ENCODE measurements at places on chromosomes 11 and 22.

GRCh38 chr11:111788051-111788450 is 21.9 kb upstream of the PPP2R1B start:
- DNase-seq: no peak

- DNase-seq: no peak
These were observed 3.1 kb upstream of the GSC2 start for GRCh38 chr22:19152942-19153883.

DNA sequence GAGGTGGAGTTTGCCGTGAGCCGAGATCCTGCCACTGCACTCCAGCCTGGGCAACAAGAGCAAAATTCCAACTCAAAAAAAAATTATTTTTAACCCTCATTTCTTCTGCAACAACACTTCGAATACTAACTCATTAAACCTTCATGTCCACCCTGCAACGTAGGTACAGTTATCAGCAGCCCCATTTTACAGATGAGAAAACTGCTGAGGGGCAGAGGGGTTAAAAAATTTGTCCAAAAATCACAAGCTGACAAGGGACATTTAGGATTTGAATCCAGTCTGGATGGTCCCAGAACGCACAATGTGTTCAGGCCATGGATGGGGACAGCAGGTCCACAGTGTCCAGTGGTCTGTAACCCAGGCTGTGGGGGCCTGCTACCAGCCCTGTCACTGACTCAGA is 29.0 kb downstream of the RHOD start:
- DNase-seq: no peak

DNA sequence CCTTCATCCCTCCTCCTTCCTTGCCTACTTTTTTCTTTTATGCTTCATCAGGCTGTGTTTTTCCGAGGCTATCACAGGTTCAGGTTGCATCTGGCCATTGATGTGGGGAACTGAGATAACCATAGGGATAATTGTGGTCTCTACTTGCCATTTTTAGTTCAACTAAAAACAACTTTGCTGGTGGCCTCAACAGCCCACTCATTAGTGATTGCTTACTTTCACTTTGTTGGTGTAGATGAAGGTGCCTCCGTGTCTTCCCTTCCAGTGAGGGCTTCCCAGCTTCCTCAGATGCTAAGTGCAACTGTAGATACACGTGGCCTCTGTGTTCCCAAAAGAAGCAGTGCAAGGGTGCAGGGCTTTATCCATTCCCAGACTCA is 35.0 kb downstream of the KCNJ1 start:
- no peak for DNase-seq

DNA sequence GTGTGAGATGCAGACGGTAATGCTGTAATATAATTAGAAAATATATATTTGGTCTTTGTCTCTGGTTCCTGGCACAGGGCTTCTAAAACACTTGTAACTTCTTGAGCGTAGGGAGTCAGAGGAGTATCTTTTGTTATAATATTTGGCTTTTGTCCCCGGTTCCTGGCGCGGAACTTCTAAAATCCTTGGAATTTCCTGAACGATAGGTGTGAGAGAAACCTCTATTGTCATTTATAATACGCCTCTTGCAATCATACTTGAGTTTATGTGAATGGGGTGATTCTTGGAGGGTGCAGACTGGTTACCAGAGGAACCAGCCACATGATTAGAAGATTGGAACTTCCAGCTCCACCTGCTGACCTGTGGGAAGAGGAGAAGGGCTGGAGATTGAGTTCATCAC is 54.1 kb upstream of the ZBED5 start:
- DNase-seq: no peak

DNA sequence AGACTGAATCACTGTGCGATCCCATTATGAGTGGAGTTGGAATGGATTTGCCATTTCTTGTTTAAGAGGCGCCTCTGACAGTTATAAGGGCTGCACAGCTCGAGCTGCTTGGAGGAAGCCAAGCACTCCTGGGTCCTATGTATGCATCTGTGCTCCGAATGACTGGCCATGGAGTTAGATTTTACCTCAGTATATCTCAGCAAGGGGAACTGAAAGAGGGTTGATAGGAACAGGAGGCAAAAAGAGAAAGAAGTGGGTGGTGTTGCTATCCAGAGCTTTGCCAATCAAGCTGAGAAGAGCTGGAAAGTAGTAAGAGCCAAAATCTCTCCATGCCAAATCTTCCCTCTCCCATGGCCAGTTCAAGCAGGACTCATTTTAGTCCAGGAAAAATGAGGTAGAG is 632.0 kb upstream of the KIRREL3 start:
- no peak for DNase-seq

DNA sequence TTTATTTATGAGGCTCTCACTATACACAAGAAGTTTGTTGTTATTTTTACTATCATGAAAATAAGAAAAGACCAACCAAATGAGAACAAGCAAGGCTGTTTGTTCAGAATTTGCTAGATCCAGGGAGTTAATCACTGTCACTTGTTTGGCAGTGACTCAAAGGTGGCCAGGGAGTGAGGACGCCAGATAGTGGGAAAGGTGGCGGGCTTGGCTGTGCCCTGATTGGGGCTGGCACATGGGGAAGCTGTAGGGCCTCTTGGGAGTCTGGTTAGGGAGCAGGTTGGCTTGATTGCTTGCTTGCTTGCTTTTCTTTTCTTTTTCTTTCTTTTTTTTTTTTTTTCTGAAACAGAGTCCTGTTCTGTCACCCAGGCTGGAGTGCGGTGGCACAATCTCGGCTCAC is 53.1 kb upstream of the SLC22A12 start:
- DNase-seq: no peak

DNA sequence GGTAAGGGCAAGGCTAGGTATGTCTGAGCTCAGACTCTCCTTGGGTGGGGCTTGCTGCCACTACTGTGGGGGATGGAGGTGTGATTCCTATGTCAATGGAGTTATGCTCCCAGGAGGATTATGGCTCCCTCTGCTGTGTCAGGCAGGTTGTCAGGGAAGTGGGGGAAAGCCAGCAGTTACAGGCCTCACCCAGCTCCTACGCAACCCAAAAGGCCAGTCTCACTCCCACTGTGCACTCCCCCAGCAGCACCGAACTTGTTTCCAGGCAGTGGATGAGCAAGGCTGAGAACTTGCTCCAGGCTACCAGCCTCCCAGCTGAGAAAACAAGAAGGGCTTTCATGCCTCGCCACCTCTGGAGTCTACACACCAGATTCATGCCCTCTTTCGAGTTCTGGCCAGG is 18.2 kb downstream of the C11orf91 start:
- DNase-seq: no peak

GRCh38 chr11:95324826-95325225 is 93.8 kb upstream of the SESN3 start:
- no peak for DNase-seq

DNA sequence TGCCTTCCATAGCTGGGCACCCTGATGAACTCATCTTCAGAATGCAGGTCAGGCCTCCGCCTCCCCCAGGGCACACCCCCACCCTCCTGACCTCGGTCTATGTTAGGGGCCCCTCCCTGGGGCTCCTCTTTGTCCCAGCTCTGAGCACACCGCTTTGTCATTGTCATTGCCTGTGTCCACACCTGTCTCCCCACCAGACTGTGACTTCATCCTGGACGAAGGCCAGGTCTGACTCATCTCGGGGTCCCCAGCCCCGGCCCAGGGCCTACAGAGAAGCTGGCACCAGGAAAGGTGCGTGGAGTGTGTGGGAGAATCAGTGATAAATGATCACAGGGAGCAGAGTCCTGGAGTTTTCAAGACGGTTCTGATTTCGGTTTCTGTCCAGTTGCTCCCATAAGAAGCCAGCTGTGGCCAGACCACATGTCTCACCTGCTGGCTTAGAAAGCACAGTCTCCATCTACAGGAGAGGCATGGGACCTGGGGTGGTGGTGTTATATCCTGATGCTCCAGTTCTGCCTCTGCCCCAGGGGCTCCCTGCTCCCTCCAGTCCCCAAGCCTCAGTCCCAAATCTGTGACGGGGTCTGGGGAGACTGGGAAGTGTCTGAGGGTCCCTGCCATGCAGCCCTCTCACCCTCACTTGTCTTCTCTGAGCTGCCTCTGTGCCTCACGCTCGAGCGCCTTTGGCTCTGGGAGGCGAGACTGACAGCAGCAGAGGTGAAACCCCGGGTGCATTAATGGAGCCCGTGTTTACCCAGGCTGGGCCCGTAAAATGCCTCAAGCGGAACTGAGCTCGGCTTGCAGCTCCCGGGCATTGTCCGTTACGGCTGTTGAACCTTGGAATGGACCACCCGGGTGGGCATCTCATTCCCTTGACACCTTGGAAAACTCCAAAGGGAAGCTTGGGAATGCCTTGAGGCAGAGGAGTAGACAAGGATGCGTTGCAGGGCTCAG is 85.5 kb upstream of the WNT11 start:
- DNase-seq: no peak

DNA sequence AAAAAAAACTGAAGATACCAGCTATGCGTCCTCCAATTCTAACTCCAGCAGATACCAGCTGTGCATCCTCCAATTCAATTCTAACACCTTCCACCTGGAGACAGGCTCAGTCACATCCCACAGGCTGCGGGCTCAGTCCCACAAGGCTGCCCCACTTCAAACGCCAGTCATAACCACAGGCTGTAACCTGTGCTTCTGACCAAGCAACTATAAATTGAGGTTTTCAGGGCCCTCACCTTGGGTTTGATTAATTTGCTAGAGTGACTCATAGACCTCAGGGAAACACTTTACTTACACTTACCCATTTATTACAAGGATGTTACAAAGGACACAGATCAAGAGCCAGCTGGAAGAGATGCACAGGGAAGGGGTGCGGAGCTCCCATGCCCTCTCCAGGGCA is 32.4 kb upstream of the MSANTD2 start:
- no peak for DNase-seq

GRCh38 chr11:118914178-118914918 is 11.4 kb downstream of the BCL9L start:
- DNase-seq: no peak

DNA sequence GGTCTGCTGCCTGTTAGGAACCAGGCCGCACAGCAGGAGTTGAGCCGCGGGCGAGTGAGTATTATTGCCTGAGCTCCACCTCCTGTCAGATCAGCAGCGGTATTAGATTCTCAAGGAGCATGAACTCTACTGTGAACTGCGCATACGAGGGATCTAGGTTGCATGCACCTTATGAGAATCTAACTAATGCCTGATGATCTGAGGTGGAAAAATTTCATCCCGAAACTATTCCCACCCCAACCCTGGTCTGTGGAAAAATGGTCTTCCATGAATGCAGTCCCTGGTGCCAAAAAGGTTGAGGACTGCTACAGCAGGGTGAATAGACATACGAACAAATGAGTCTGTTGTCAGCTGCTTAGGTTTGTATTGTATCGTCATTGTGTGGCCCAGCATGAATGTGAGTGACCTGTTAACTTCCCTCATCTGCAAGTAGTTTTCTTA is 29.8 kb downstream of the RNF141 start:
- no peak for DNase-seq

GRCh38 chr22:46546466-46547178 is 9.2 kb upstream of the CELSR1 start:
- DNase-seq: no peak

- no peak for DNase-seq
These were observed 11.5 kb downstream of the BMAL1 start for GRCh38 chr11:13289081-13289480.

DNA sequence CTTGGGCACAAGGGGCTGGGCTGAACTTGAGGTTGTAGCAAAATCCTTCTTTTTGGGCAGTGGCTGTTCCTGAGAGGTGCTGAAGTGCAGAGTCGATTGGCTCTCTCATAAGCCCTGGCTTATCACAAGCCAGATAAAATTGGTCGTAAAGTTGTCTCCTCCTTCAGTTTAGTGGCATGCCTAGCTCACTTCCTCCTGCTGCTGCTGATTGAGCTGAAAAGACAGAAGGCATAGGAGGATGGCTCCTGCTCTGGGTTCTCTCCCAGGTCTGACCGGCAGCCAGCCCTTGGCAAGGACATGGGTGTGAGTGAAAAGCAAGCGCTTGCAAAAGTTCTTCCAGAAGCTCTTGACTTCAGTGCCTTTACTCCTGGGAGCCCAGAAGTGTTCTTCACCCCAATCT is 83.9 kb downstream of the LDLRAD3 start:
- DNase-seq: no peak

GRCh38 chr22:24727218-24727851 is 47.2 kb downstream of the PIWIL3 start:
- DNase-seq: no peak

DNA sequence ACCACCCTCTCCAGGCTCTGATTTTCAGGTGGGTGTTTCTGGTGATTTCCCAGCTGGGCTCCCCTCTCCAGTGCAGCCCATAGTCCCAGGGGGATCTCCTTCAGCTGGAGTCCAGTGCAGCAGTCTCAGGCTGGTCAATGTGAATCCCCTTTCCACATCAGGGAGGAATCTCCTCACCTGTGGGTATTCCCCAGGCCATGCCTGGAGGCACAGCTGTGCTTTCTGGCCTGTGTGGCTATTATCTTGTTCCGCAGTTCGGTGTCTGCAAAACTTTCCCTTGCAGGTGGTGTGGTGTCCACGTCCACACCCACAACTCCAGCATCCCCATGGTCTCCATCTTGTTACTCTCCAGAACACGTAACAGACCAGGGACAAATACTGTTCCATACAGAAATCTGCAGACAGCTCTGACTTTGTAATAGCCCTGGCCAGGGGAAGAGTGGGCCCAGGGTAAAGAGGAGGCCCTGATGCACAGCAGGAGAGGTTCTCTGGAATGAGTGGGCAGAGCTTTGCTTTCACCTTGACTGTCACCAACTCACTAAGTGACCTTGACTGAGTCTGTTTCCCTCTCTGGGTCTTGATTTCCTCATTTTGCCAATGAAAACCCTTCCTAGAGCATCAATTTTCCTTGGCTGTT is 183.2 kb downstream of the CSNK2A3 start:
- no peak for DNase-seq

GRCh38 chr11:94550513-94550912 is 6.8 kb downstream of the FUT4 start:
- no peak for DNase-seq

DNA sequence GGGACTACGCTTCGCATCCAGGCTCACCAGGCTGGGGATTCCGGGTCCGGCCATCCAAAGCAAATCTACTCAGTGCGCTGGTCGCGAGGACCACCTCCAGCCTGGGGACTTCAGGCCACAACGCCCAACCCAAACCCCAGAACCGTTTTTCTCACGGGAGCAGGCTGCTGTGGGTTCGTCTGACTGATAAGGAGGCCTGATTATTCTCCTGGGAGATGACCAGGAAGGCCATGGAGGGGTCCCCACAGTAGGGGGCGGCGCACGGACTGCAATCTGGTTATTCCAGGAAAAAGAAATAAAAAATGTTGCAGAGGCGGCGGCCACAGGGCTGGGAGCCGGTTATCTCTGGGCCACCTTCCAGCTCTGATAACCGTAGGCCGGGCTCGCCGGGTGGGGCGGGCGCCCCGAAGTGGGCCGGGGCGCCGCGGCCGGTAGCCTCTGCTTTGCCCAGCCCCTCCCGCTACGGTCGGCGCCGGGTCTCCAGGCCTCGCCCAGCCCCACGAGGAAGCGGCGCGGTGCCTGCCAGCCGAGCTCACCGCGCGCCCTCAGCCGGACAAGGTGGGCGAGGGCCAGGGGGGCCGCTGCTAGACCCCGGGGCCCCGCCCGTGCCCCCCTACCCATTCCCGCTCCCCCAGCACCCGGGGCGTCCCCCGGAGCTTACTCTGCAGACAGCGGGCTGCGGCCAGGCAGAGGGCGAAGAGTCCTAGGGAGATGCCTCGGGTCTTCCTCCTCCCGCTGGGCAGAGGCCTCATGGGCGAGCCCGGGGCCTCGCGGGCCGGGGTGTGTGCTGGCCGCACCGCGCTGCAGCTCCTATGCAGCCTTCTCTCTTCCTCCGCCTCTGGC is 446 bp downstream of the VSTM5 start:
- no peak for DNase-seq
